ENCODE measurements at places on chromosomes 2 and 18.

- DNase-seq = no peak
Observed at GRCh38 chr2:114400890-114401289, 41.6 kb upstream of the DPP10 start.

GRCh38 chr2:23292024-23292423, 93.0 kb upstream of the KLHL29 start:
- no peak for DNase-seq

DNA sequence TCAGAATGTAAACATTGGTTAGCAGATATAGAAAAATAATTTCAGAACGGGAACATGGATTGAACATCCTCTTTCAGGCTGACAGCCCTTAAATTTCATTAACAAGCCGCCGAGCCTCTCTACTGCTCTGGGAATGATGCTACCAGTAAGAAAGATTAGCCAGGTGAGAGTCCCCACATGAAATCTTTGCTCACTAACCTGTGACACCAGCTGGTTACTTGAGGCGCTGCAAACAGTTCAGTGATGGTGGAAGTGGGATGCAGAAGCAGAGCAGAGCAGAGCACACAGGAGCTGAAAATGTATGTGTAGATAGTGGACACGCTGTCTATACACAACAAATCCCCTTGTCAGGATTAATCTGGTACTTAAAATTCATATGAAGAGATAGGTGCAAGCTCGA, 721.1 kb downstream of the DPP10 start:
- no peak for DNase-seq

- no peak for DNase-seq
Observed at GRCh38 chr18:43276491-43276890, 799 bp downstream of the SYT4 start.

- no peak for DNase-seq
Observed at GRCh38 chr2:100422320-100423055, 5.0 kb upstream of the CHST10 start.

- no peak for DNase-seq
Observed at GRCh38 chr2:126655051-126655450, 907 bp upstream of the GYPC start.

DNA sequence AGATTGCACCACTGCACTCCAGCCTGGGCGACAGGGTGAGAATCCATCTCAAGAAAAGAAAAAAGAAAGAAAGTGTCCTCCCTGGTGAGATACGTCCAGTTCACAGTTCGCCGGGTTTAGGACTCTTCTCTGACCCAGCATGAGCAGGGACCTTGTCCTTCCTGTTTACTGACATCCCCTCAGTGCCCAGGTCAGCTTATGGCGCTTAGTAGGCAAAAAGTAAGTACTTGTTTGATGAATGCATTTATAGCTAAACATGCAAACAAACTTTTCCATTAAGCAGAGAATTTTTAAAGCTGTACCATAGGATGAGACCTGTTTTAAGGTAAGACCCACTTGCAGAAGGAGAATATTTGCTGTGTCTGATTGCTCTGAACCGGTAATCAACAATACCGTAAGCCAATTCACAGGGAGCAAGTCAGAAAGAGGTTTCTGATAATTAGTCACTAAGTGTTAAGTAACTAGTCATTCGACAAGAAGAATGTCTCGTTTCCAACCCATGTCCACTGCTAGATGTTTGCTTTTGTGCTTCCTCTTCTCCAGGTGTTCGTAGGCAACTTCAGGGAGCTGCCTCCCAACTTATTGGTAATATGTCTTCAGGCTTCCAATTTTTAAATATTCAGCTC, 40.0 kb downstream of the MOGAT1 start:
- DNase-seq = no peak

DNA sequence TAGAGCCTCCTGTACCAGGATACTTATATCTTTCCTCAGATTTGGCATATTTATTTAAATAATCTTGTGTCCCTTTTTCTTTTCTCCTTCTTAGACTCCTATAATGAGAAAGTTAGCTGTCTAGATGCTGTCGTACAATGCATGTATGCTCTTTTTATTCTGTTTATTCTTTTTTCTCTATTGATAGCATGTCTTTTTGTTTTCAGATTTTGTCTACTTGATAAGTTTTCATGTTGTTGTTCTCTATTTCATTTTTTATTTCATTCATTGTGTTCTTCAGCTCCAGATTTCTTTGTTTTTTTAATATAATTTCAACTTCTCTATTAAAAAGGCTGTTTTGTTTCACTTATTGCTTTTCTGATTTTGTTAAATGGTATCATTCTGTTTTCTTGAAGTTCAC, 674.3 kb upstream of the POU3F3 start:
- no peak for DNase-seq

DNA sequence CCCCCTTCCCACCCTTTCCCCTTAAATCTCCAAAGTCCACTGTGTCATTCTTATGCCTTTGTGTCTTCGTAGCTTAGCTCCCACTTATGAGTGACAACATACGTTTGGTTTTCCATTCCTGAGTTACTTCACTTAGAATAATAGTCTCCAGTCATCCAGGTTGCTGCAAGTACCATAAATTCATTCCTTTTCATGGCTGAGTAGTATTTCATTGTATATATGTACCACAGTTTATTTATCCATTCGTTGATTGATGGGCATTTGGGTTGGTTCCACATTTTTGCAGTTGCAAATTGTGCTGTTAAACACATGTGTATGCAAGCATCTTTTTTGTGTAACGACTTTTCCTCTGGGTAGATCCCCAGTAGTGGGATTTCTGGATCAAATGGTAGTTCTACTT, 14.5 kb upstream of the ZNF638 start:
- no peak for DNase-seq

DNA sequence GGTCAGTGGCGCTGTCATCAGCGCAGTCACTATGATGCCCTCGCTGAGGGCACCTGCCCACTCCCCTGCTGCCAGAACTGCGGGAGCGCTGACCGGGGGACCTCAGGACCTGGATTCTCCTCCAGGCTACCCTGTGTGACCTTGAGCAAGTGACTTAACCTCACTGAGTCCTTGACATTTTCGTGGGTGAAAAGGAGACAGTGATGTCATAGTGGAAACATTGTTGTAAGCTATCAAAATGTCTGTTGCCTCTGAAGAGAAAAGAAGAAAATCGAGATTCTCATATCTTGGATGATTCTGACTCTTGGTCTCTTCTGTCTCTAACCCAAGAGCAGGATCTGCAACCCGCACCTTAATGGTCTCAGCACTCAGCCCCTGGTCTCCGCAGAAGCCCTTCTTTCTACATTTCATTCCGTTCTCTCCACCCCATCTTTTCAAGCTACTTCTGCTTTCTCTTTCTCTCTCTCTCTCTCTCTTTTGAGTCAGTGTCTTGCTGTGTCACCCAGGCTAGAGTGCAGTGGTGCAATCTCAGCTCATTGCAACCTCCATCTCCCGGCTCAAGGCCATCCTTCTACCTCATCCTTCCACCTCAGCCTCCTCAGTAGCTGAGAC, 978 bp upstream of the TUBA4A start:
- no peak for DNase-seq

DNA sequence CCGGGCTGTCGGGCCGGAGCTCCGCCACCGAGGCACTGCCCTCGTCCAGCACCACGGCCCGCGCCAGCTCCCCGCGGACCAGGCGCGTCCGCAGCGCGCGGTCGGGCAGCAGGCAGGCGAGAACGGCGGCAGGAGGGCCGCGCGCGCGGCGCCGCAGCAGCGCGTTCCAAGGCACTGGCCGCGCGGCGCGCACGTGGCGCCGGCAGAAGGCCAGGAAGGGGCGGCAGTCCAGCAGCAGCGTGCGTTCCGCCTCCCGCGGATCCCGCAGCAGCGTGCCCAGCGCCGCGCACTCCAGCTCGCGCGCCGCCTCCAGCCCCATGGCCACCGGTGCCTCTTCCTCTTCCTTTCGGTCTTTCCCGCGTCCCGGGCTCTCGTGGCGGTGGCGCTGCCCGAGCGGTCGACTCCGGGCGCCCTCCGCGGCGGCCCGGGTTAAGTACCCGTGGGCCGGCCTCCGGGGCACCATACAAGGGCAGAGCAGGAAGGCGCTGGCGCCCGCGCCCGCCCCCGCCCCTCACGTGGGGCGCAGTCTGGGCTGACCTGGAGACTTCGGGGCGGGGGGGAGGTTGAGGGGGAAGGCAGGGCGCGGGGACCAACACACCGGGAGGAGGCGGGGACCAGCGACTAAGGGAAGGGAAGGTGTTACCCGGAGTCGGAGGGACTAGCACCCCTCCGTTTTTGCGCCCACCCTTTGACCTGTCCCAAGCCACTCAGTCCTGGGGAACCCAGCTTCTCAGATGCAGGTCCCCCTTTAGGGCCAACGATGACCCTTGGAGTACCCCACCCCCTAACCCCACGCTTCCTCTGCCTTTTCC, at the start of gene DUSP2:
Gene DUSP2, minus strand, starts transcription at position 405 of the 812 bp plus-strand sequence. Its CDS starts 86 bp downstream, at position 319.
- no peak for DNase-seq

GRCh38 chr2:177246000-177246399, 18.5 kb downstream of the NFE2L2 start:
- DNase-seq = no peak

DNA sequence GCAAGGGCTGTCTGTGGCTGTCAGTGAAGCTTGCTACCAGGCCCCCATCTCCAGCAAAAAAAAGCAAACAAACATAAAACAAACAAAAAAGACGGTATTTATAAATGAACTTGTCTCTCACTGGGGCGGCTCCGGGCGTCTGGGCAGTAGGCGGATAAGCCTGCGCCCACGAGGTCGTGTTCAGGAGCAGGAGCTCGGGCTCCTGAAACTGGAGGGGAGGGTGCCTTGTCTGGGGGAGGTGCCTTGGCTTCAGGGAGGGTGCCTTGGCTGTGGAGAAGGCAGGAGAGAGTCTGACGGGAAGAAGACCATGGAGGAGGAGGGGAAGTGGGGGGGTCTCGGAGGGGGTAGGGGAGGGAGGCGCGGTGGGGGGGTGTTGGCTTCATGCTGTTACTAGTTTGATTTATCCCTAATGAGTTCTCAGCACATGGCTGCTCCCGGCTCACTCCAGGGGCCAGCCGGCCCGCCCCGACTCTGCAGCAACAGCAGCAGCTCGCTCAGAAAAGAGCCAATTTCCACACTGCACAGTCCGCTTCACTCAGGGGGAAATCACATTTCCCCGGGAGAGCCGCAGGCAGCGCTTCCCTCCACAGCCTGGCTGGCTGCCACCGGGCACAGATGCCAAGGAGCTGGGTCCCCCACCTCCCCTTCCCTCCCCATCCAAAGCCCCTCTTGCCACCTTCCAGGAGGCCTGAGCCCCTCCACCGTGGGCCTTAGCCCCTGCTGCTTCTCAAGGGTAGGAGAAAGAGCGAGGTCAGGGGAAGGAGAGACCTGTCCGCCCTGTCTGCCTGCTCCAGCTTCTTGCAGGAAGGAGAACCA, 38.7 kb downstream of the PSD4 start:
- no peak for DNase-seq

- DNase-seq = no peak
Observed at GRCh38 chr2:58494071-58494501, 253.0 kb upstream of the FANCL start.

DNA sequence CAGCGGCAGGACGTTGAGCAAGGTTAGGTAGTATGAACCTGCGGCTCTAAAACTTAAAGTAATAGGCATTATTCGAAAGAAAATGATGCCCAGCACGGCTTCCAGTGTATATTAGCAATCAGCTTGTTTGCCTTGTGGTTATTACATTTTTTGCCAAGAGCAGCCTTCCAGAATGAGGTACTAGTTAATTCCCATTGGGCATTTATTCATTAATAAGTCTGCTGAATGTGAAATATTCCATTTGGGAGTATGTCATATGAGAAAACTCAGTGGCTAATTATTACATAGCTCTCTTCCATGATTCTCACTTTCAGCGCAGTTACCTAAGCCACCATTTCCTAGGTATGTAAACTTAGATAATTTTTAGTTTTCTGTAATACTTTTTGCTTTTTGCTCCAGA, 12.9 kb downstream of the CRIM1 start:
- DNase-seq = no peak

DNA sequence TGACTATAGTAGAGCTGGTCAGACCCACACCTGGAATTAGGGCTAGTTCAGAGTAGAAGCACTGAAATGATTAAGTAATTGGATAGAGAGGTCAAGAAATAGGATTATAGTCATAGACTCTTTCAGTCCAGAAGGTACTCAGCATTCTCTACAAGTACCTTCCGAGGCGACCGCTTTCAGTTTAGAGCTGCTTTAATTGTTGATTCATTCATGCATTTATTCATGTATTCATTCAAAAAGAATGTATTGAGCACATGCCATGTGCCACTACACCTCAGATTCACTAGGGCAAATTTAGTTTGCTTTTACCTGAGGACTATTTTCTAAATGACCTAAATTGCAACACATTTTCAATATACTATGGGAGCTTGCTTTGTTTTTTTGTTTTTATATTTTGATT, 48.7 kb downstream of the CRIM1 start:
- no peak for DNase-seq

- no peak for DNase-seq
Observed at GRCh38 chr18:35710581-35710980, 129.0 kb downstream of the GALNT1 start.

DNA sequence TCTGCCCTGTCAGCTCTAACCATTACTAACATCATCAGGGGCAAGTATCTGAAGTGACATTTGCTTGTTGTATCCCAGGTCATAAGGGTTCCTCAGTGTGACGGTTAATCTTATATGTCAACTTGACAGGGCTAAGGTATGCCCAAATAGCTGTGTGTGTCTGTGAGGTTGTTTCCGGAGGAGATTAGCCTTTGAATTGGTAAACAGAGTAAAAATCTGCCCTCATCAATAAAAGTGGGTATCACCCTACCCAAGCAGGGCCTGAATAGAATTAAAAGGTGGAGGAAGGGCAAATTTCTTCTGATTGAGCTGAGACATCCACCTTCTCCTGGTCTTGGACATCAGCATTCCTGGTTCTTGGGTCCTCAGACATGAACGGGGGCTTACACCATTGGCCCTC, 12.8 kb upstream of the TGFA start:
- no peak for DNase-seq

DNA sequence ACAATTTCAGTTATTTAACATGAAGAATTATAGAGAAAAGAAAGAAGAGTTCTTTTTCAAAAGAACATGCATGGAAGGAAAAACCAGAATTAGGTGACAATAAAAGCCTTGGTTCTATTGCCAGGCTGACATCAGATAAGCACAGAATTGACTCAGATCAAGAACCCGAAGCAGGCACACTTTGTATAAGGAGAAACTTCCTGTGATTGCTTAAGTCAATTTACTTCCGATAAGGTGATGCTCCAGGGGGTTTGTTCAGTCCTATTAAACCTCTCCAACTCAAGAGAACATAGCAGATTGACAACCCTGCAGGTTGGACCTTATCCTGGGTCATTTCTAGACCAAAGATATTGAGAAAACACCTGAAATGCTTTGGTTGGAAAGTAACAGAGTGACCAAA, 31.4 kb downstream of the GAREM1 start:
- DNase-seq = no peak

- no peak for DNase-seq
Observed at GRCh38 chr2:186862869-186863709, 14.1 kb upstream of the ZSWIM2 start.

- DNase-seq = no peak
Observed at GRCh38 chr2:106138543-106139237, 55.4 kb downstream of the UXS1 start.

- DNase-seq = no peak
Observed at GRCh38 chr2:45043174-45043573, 33.9 kb upstream of the SIX2 start.

- DNase-seq = no peak
Observed at GRCh38 chr2:168691221-168691620, 111.2 kb upstream of the NOSTRIN start.

GRCh38 chr18:61666876-61667590, 225.8 kb downstream of the RNF152 start:
- DNase-seq = no peak

GRCh38 chr18:7336623-7337022, 105.7 kb downstream of the LRRC30 start:
- DNase-seq = peak; percentile 53

GRCh38 chr18:60543646-60544045, 171.1 kb upstream of the MC4R start:
- no peak for DNase-seq
